ENCODE measurements at places on chromosomes 12 and 14.

GRCh38 chr14:71011479-71011878 lies 104.2 kb downstream of the PCNX1 start:
- DNase-seq = no peak

DNA sequence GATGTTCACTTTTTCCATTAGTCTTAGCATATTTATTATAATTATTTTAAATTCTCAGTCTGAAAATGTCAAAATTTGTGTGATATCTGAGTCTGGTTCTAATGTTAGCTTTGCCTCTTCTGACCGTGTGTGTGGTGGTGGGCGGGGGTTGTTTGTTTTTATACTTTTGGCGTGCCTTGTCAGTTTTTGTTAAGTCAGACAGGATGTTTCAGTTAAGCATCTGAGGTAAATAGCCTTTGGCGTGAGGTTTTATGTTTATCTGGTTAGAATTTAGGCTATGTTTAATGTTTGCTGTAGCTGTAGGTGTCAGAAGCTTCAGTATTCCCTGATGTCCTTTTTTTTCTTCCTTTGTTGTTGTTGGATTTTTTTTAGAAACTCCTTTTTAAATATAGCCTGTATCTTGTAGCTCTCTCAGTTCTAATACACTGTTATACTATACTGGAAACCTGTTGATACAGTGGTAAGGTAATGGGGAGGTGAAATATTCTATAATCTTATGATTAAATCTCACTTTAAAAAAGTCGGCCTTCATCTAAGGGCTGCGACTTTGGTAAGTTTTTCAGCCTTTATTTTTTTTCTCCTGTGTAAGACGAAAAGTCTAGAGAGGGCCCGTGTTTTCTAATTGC lies 111.6 kb downstream of the SCAF11 start:
- no peak for DNase-seq

- DNase-seq = peak; percentile 38
Measured at GRCh38 chr12:42372154-42372791, 46.3 kb downstream of the PPHLN1 start.

DNA sequence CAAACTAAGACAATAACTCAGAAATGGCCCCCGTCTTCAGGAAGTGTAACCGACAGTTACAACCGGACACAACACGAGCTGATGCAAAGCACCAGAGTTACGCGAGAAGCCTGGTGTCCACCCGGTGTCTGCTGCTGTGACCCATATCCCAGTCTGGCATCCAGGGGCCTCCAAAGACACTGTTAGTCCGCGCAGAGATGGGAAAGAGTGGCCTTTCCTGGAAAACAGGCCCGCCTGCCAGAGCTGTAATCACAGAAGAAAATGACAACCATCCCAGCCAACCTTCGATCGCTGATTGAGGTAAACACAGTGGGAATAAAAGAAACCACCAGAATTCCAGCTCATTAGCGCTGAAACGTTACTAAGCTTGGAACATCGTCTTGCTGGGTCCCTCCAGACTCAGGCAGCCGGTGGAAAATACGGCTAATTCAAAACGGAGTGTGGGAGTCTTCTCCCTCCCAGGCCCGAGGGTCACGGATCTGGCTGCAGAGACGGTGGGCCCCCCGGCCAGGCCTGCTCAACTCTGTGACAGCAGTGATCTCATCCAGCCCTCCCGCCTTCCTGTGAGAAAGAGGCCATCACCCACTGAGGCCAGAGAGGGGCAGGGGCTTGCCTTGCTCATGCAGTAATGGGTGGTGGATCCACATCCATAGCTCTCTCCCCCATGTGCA lies 273.9 kb upstream of the RTL1 start:
- no peak for DNase-seq

DNA sequence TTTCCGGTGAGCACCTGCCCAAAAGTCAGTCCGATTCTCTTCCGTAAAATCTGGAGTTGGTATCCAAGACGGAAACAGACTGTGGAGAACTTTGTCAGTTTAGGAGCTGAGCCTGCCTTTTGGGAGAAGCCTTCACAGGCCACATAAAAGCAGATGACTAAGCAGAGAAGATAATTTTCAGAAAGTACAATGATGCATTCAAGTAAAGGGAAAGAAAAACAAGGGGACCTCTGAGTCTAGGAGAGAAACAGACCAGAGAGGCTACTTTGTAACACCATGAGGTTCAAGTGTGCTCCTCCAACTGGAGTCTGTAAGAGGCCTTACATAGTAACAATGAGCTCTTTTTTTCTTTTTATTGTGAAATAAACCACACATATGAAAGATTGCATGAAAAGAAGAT lies 21.1 kb downstream of the TMED8 start:
- DNase-seq = peak; percentile 92

- DNase-seq = no peak
Measured at GRCh38 chr12:25585662-25586061, 32.6 kb upstream of the LMNTD1 start.

- DNase-seq = no peak
Measured at GRCh38 chr12:57223191-57224165, 6.0 kb upstream of the SHMT2 start.

- DNase-seq = no peak
Measured at GRCh38 chr12:123099560-123100192, 51.2 kb downstream of the PITPNM2 start.

DNA sequence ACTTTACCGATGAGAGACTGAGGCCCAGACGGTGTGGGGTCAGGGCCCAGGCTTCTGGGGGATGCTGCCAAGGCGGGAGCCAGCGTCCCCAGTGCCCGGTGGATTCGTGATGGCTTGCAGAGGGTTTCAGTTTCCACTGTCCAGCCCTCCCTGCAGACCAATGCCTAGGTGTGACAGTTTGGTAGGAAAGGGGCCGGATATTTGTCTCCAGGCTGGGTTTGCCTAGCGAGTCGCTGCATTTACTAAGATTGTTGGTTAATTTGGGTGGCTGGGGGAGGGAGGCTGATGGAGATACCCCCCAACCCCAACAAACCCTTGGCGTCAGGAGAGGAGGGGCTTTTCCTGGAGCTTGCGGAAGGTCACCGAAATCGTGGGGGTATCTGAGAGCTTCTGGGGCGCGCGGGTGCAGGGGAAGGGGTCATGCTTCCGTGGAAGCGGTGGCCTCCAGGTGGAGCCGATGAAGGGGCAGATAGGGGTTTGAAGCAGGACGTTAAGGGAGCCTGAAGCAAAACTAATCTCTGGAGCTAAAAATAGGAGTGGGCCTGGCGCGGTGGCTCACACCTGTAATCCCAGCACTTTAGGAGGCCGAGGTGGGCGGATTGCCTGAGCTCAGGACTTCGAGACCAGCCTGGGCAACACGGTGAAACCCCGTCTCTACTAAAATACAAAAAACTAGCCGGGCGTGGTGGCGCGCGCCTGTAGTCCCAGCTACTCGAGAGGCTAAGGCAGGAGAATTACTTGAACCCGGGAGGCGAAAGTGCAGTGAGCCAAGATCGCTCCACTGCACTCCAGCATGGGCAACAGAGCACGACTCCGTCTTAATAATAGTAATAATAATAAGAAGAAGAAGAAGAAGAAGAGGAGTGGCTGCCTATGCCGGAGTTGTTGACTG lies 1.1 kb upstream of the CDC42BPB start:
- DNase-seq = no peak

Measured in foreskin melanocyte (primary cell).